ENCODE measurements at places on chromosomes 12 and 14.

DNA sequence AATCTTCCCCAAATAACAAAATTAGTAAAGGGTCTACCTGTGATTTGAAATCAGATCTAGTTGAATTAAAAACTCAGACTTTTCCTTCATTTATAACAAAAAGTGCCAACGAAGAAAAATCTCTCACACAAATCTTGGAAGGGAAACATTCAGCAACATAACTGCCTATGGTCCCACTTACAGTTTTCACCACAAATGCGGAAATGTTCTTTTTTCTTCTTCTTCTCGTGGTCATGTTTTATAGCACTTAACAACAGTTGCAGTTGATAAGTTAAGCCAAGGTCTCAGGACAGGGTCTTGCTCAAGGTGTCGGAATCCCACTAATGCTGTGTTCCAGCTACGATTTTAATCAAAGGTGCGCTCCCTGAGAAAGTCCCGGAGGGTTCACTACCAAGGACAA lies 10.1 kb downstream of the RNASE6 start:
- no peak for DNase-seq

- no peak for DNase-seq
These were observed 69.8 kb downstream of the MAP1LC3B2 start for GRCh38 chr12:116628989-116629388.

DNA sequence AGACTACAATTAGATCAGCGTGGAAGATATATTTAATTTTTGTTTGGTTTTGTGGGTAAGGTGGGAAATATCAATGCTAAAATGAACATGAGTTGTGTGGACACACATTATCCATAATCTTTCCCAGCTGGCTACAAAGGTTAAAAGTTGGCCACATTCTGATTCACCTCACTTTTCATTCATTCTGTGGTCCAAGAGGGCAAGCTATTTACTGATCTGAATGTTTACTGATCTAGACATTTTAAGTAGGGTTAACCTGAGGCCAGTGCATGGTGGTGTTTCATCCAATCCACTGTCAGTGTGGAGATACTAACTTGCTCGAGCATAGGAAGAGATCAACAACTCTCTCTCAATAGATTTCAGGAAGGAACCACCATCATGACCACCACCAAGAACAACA lies 71.6 kb downstream of the DCAF5 start:
- DNase-seq = no peak

GRCh38 chr12:112756918-112757317 lies 34.6 kb upstream of the RPH3A start:
- no peak for DNase-seq

DNA sequence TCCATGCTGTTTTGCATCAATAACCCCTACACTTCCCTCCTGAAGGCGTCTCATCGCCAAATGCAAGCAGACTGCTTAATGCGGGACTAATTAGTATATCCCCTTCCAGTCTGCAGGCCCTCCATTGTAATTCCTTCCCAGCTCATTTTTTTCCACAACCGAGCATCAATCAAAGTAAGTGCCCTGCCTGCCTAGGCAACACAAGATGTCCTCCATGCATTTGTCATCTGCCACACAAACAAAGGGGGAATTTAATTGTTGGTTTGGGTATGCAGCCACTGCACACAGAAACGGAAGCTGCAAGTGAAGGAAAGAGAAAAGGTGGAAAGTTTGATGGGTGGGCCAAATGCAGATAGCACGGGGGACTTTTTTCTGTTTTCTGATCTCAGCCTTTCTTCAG lies 168.0 kb downstream of the EGLN3 start:
- DNase-seq = no peak

All from CD4-positive, alpha-beta T cell treated with Interleukin-17A for 1 hour (primary cell).